ENCODE measurements at places on chromosomes 4 and X.

GRCh38 chr4:95087657-95088455 is 330.1 kb downstream of the BMPR1B start:
- no peak for DNase-seq

DNA sequence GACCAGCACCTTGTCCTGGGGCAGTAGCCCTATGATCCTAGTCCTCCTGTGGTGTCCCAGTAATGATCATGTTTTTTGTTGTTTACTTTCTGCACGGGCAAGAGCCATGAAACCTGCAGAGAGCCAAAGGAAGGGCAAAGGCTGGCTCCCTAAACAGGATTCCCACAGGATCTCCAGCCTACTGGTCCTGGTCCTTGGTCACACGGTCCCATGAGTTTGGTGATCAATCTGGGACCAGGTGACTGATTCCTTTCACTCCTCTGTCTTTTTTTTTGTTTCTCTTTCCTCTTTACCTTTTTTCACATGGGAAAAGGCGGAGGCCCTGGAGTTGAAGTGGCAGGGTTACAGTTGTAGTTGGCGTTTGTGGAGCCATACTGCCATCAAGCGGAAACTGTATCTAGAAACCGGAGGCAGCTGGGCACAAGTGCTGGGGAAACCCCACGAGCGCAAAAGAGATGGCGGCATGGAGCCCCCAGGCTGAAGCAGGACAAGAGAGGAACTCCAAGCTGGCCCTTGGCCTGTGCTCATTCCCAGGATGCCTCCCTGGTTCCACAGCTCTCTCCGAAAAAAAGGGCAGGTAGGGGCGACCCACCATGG is 34.6 kb downstream of the NBDY start:
- no peak for DNase-seq

DNA sequence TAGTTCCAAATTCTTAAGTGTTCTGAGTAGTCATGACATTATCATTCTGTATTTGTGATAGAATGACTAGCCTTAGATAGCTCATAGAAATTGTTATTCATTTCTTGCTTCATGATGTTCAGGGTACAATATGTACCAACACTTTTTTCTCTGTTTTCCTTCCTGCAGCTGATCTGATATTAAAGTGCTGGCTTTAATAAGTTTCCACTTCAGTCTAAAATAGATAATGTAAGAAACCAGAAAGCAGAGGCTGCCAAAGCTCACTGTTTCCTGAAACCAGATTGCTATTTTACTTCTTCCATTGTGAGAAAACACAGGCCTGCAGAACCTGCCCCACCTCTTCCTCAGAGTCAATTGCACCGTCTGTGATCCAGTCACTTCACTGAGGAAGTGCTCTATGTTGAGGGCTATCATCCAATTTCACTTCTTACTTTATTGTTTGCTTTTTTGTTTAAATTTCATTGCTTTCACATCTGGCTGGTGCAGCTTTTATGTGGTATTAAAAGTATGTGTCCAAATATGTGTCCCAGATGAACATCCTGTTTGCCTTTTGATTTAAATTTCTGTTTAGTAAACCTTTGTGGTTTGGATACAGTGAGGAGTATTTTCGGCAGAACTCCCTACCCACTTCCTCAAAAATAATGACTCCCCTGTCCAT is 652.1 kb downstream of the ANKRD50 start:
- DNase-seq: no peak

DNA sequence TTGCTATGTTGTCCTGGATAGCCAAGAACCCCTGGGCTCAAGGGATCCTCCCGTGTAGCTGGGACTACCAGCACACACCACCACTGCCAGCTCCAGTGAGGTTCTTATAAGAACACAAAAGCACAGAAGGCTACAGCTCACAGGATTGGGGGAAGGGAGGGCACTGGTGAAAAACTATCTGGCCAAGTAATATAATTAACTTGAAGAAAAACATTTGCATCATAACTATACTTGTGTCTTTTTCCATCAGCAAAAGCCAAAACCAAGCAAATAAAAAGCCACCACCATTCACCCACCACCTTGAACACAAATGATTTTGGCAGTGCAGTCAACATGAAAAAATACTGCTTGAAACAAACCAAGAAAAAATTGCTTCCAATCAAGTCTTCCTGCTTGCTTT is 188.2 kb downstream of the MAML3 start:
- DNase-seq: no peak

DNA sequence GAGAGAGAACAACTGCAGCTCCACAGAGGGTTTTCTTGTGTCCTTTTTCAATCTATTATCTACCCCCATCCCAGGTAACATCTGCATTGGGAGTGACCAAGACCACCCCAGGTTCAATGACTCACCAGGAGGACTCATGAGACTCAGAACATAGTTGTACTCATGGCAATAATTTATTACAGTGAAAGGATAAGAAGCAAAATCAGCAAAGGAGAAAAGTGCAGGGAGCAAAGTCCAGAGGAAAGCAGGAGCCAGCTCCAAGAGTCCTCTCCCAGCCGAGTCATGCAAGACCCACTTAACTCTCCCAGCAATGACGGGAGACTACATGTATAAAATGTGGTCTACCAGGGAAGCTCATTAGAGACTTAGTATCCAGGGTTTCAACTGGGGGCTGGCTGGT is 129.5 kb upstream of the RBPJ start:
- DNase-seq: no peak
